ENCODE measurements at places on chromosomes 3 and 15.

DNA sequence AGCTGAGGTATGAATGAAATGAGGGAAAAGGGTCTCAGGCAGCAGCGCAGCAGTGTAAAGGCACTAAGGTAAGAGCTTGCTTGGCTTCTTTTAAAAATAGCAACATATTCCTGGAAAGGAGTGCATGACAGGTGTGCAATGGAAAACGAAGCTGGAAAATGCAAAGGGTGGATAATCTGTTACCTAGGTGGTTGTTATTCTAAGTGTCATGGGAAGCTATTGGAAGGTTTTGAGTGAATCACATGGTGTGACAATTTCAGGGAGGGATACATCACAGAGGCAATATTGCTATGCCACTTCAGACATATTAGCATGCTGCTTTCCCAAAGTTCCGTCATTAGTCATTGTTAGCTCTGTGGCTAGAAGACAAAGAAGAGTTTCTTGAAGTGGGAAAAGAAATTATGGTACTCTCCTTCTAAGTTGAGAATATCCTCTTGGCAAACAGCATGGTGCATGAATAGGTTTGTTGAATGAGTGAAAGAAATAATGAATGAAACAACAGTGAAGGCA, 28.7 kb upstream of the TMEM45A start:
- DNase-seq: no peak

- DNase-seq: peak; percentile 7
These were observed 36.0 kb upstream of the SKIL start for GRCh38 chr3:170321321-170322034.

- DNase-seq: no peak
These were observed 10.0 kb downstream of the BHLHE40 start for GRCh38 chr3:4988983-4989834.

DNA sequence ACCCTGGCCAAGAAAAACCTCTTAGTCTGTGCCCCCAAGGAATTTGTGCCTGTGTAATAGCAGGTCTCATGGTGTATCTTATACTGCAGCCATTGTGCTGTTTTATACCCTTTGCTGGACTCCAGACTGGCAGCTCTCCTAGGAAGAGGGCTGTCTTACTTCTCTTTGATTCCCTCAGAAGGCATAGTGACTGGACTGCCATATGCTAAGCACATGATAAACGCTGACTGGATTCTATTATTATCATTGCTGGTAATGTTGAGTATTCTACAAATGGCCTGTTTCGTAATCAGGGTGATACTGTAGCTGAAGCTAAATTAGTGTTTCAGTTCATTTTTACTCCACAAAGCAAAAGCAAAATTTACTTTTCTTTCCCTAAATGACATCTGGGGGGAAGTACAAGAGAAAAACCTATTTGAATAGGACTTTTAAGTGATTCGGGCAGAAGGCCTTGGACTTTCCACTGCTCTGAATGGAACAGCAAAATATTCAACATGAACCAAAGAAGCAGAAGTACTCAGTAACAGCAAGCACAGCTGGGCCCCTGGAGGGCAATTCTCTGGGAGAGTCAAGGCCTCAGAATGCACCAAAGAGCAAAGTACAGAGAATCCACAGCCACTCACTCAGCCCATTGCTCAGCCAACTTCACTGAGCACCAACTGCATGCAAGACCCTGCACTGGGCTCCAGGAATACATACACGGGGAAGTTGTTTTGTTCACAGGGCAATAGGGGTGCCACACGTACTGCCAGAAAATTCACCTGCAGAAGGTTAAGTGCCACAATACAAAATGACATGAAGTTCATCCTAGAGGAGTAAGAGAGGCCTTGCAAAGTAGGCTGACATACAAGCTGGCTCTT, 7.9 kb upstream of the BCL2A1 start:
- no peak for DNase-seq

GRCh38 chr15:39589815-39590644, 9.2 kb downstream of the THBS1 start:
- no peak for DNase-seq

DNA sequence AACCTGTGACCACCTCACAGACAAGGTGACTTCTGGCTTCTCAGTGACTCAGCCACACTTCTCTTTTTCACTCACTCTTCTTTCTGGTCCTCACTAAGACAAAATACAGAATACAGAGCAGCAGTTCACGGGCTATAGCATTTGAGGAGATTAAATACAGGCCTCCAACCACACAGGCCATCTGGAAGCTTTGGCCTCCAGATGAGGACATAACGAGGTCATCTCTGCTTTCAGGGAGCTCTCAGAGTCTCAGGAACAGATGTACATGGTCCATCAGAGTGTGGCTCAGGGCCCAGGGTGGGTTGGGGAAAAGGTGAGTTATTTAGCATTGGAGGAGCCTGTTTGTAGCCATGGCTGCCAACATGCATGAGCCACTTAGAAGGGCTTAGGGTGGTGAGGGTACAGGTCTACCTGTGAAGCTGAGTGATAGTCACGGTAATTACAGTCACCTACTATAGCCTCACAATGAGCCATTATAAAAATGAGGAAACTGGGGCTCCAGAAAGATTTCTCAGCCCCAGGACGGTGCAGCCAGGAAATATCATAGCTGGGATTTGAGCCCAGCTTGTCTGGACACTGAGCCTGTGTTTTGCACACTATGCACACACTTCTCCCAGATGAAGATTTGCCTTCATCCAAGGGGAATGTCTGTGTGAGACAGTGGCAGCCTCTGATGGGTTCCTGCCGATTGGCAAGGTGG, 159.8 kb upstream of the CTDSPL start:
- DNase-seq: peak; percentile 35

GRCh38 chr15:80595396-80595795, 99.7 kb upstream of the ABHD17C start:
- no peak for DNase-seq

- DNase-seq: no peak
These were observed 442.4 kb upstream of the RARB start for GRCh38 chr3:24985668-24986067.

DNA sequence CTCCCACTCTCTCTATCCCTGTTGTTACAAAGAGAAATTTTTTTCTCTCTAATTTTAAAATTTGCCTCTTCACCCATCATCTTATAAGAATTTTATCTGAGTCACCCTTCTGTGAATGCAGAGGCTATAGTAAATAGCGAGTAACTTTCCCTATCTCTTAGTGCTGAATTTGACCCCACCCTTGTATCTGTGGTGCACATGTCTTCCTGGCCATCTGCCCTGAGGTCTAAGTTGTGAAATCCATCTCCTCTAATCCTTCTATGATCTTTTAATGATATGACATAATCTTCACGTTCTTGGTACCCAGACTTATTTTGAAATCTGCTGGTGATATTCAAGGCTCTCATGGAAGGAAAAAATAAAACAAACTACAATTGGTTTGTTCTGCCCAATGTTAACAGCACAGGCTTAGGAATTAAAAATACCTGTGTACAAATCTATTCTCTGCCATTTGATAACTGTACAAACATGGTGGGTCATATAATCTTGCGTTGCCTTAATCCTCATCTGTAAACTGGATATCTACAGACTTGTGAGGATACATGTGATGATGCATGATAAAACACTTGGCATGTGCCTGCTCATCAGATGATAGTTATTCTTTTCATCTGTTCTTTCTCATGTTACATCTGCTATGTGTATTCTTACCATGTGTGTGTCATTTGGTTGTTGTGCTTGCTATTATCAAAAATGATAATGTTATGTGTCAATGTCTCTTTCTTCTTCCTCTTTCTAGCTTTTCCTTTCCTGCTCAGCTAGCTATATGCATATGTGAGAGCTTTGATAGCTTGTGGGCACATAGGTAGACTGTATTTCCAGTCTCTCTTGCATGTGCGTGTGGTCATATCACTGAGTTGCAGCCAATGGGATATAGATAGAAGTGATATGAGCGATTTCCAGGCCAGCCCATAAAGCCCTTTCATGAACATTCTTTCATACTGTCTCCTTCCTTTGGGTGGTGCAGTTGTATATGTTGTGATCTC, 13.7 kb upstream of the CCR3 start:
- no peak for DNase-seq

GRCh38 chr3:23389686-23390085, 186.6 kb downstream of the UBE2E2 start:
- no peak for DNase-seq

DNA sequence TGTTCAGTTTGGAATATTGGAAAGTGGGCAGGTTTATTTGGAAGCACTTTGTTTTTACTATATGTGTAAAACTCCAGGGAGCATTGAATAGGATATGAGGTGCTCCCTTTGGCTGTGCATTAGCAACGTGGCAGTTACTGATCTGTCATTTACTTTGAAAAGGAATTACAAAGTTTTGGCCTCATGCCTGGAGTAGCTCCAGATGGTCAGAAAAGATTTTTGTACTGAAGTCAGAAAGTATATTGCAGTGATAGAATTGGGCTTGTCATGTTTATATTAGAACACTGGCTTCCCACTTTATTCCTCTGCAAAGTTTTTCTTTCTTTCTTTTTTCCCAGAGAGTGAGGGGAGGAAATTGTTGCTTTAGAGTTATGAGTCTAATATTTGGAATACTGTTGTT, 26.1 kb downstream of the FNDC3B start:
- DNase-seq: no peak

GRCh38 chr3:155382396-155383042, 89.0 kb upstream of the STRIT1 start:
- DNase-seq: peak; percentile 53

GRCh38 chr3:17491601-17492000, 250.8 kb downstream of the TBC1D5 start:
- no peak for DNase-seq

- no peak for DNase-seq
These were observed 3.6 kb downstream of the VGLL3 start for GRCh38 chr3:86987421-86987715.

DNA sequence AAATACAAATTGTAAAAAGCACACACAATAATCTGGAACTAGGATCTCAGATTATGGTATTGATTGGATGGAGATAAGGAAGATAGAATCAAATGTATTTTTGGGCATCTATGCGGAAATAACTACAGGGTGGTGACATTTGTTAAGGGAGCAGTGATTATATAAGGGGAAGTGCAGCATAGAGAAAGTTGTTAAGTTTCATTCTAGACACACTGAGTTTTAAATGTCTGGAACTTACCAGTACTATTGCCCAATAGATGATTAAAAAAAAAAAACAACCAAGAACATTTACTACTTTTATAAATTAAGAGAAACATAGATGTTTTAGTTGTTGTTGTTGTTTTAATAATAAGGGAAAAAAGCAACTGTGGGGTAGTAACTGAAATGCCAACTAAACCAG, 32.1 kb upstream of the C3orf38 start:
- DNase-seq: no peak

DNA sequence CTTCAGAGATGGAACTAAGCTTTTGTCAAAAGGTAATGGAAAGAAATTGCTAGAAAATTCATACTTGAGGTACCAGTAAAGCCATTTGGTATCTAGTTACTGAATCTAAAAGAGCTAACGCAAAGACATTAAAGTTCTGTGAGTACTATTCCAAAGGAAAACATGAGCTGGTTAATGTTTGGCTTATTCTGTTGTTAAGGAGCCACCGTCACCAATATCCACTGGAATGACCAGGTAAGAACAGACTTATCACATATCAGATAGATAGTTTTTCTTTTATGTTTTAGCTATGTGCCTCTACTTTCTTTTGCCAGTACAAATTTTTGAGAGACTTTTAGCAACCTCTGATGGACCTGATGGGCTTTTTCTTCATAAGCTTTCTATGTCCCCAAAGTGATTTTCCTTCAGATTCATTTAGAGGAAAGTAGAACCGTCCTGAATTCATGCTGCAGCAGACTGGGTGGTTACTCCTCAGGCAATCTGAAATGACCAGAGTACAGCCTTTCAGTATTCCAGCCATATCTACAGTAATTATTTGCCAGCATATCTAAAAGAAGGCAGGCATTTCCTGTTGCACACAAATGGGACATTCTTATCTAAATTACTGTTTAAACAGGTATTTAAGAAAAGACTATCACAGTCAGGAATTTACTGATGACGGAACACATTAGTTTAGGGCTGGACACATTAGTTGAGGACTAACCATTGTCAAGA, 274.1 kb downstream of the MECOM start:
- DNase-seq: no peak

DNA sequence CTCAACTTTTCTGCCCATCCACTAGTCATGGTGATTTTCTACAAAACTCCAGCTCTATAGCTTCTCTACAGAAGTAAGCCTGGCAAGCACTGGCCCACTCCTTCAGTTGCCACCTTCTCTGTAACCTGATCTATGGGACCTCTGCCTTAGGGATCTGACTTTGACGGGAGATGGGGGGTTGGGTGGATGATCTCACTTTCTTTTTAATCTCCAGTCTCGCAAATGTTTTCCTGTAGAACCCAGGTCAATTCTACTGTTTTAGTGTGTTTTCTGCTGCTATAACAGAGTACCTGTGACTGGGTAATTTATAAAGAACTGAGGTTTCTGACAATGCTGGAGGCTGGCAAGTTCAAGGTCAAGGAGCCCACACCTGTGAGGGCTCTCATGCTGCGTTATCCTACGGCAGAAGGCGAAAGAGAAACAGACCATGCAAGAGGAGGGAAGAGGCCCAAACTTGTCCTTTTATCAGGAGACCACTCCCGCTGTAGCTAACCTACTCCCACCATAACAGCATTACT, 189.9 kb upstream of the THRB start:
- no peak for DNase-seq

- no peak for DNase-seq
These were observed 4.2 kb downstream of the SEMA3G start for GRCh38 chr3:52440671-52441070.

DNA sequence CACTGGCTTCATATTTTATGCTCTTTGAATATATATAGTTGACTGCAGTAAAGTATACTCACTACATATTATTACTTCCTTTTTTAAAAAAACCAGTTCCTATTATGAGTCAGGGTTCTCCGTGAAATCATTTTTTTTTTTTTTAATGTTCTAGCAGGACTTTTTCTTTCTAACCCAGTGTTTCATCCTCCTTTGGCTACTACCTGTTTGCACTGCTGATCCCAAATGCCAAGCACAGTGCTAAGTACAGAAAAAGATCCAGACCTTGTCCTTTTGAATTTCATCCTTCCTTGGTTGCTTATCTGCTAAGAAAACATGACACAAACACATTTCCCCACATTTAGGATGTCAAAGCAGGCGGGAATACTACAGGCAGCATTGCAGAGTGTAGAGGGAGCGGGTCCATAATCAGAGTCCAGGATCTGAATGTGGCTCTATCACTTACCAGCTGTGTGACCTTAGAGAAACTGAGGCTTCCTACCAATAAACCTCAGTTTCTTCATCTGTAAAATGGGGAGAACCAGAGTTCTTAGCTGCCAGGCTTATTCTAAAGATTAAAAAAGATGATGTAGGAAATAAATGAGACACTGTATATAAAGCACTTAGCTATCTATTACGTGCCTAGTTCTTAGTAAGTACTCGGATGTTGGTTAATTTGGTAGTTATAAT, 37.2 kb upstream of the ANPEP start:
- DNase-seq: no peak

DNA sequence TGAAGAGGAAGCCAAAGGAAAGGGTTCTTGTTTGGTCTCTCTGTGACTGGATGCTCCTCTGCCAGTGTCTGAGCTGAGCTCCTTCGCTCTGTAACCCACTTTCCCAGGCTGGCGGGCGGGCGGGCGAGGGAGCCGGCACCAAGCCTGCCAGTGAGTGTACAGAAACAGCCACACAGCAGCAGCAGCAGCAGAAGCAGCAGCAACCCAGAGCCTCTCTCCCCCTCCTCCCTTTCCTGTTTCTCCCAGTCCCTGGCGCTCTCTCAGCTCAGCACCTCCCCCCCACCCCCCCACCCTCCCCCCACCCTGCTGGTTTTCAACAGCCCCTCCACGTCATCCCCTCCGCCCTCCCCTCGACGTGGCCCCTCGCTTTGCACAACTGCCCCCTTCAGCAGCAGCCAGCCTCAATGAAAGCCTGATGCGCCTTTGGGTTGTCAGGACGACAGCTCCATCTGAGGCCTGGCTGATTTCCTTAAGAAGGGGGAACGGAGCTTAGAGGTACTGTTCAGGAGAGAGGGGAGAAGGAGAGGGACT, at the start of gene LSAMP:
Gene LSAMP, minus strand, starts transcription at position 177 of the 531 bp plus-strand sequence.
- DNase-seq: no peak

All from NCI-H2029 treated with DMSO at 0.1 percent for 48 hours (cell line).